Sciatic nerve (tissue), 2 donors: ENCODE measurements at places on chromosomes 3 and 15. TPM values are rescaled to one million over a fixed set of nuclear protein-coding genes. Genes with fewer than 3 reads are reported as not detected.

DNA sequence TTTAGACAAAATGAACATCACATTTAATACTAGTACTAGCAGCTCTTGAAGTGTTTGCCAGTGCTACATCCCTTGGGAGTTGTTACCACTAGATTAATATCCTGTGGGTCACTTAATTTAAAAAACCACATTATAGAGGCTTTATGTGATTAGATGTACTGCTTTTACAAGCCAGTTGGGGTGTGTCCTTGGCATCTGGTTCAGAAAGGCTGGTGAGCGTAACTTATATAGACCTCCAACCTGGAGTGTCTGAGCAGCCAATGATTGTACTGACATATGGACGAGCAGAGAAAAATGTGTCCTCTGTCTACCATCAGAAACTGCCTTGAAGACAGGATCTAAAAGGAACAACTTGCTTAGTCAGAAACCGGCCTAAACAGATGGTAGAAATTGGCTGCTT lies 306.2 kb upstream of the ATP11B start:
- DNase-seq = no peak

The SAMD7 gene
- not detected for total RNA-seq

DNA sequence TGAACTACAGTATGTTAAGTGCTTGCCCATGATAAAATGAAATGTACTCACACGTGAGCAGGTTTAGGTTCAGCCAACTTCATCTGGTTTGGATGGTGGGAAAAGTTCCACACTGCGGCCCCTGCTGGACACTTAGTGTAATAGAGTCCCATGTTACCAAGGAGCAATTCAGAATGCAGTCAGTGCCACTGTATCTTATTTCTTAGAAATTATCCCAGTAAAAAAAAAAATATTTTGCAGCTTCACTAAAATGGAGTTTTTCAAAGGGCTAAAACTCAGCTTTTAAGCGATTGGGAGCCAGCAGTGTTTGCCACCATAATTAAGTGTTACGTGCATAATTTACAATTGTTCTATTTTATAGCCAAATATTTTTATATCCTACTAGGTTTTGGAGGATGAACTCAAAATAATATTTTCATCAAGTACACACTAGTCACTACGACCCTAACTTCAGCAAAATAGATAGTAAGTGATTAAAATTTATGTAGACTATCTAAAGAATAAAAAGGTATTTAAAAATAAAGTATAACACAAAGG lies 371.7 kb upstream of the GBE1 start:
- DNase-seq = peak; percentile 65

GRCh38 chr3:43769097-43769884 lies 78.6 kb downstream of the ABHD5 start:
- peak; percentile 98 for DNase-seq

GRCh38 chr3:129181819-129182218 lies 1.9 kb downstream of the CNBP start:
- no peak for DNase-seq

DNA sequence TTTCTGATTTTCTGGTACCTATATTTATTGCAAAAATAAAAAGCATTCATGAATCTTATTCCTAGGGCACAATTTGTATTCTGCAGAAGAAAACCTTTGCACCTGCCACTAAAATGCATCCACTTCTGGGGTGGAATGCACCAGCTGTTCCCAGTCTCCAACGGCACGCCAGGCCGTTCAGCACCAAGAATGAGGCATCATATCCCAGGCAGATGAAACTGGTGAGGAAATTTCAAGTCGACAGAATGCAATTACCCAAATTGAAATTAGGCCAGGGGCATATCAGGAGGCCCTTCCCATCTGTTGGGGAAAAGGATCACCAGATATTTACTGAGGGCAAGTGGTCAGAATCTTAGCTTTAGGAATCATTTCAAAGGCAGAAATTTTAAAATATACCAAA lies 13.6 kb upstream of the RBMS3 start:
- DNase-seq = no peak

- no peak for DNase-seq
Observed at GRCh38 chr15:43920815-43921214, 94.0 kb downstream of the WDR76 start.

DNA sequence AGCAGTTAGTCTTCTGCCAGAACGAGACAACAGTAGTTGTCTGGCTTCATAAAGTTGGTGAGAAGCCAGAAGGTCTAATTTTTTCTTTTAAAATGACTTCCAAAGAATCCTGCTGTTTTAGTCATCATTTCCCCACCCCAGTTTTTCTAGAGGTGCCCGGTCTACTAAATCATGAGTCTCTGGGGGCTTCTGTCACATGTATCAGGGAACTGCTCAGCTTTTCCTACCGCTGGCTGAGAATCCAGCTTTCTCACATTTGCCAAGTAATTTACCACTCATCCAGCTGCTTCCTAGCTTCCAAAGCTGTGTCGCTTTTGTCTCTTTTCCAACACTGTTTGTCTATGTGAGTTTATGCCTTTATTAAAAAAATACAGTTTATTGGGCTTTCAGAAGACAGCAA lies 183.3 kb downstream of the NSUN3 start:
- no peak for DNase-seq

GRCh38 chr3:38364721-38365400 lies 18.3 kb downstream of the XYLB start:
- DNase-seq = no peak

DNA sequence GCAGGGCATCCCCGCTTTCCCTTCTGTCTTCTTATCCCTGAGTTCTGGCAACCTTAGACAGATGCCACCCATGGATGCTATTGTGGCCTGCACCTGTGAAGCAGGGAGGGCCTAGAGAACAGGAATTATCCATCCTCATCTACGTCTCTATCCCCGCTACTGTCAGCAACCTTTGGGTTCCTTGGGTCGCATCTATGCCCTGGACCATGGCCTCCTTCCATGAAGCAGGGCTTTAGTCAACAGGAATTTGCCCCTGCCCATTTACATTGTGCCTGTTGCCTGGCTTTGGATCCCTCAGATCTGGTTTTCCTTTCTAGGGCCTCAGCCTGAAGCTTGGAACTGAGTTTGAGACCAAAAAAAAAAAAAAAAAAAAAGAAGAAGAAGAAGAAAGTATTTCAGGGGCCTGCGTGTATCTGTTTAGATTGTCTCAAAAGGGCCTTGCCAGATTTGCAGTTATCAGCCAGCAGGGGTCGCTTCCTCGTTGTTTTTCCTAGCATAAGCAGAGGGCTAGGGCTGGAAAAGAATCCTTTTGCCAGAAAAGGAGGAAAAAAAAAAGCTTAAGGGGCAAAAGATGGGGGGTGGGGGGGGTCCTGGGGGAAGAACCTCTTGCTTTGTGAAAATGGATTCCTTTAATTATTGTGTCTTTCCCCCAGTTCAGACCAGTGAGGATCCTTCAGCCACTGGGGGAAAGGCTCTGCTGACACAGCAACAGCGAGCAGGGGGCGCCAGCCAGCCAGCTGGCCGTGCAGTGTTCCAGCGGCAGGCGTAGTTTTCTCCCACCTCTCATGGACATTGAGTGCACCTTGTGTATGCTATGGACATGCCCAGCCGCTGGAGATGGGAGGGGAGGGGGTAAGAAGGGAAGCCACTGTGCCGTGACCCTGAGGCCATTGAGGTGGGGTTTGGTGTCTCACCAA lies 65.7 kb upstream of the ALDH1L1 start:
- DNase-seq = peak; percentile 78

DNA sequence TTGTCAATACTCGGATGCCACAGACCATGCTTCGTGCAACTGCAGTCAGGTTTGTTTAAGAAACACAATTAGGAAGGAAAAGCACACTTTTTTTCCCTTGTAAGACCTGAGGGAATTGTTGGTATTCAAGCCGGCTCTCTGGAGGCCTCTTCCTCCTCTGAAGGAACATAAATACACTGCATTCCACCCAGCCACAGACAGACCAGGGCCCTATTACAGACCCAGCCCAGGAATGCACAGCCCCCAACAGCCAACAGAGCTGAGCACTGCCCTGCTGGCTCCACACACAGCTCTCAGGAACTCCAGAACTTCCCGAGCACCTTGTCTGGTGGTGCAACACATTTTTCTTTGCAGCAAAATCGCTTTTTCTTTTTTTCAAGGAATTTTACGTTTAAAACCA lies 488.7 kb upstream of the PROK2 start:
- no peak for DNase-seq

GRCh38 chr3:151035072-151035471 lies 50.4 kb upstream of the MED12L start:
- DNase-seq = no peak

DNA sequence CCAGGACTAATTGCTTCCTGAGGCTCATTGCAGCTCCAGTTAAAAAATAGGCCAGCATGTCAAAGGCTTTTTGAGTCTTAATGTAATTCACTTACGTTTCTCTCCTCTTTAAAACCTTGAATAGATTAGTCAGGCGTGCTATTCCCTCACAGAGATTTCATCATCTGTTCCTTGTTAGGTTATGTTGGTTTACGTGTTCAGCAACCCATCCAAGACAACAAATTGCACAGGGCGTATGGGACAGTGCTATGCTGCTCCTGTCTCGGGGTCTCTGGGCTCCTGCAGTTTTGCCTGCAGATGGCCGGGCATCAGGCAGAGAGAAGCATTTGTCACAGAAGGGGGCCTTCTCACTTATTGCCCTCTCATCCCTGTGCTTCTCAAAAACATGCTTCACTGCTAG lies 117.1 kb downstream of the CHDH start:
- no peak for DNase-seq

DNA sequence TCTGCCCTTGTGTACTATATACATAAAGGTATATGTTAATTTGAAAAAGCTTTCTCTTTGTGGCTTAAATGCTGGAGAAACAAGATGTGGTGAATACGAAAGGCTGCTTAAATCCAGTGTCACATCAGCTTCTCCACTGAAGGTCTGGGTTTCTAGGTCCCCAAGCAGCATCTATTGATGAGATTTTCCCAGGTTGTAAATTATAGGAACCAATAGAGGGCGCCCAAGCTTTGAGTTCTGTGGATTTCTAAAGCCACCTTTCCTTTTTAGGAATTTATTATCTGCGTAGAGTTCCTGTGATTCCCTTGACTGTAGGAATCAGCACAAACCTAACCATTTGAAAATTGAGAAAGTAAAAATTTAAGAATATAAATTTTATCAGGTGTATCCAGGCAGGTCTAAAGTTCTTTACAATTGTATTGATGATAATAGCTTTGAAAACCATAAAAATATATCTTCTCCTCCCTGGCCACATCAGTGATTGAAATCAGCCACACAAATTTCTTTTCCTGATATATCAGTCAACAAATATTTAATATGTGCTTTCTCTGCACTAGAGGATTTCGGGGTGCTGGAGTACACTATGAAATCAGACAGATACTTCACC lies 88.3 kb upstream of the ADAMTSL3 start:
- no peak for DNase-seq

DNA sequence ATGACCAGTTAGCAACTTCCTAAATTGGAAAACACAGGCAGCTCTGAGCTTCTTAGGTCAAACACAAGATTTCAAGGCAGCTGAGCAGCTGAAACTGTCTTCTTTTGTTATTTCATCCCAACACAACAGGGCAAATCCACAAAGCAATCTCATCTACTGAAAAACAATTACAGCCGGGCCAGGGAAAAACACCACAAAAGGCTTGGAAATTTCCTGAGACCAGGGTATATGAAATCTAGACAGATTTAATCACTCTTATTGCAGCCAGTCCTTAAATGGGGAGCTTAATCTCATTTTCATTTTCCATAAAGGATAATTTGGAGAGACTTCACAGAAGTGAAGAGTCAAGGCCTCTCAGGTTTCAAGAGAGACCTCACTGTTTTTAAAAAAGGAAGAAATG lies 181.8 kb downstream of the SSR3 start:
- DNase-seq = no peak

DNA sequence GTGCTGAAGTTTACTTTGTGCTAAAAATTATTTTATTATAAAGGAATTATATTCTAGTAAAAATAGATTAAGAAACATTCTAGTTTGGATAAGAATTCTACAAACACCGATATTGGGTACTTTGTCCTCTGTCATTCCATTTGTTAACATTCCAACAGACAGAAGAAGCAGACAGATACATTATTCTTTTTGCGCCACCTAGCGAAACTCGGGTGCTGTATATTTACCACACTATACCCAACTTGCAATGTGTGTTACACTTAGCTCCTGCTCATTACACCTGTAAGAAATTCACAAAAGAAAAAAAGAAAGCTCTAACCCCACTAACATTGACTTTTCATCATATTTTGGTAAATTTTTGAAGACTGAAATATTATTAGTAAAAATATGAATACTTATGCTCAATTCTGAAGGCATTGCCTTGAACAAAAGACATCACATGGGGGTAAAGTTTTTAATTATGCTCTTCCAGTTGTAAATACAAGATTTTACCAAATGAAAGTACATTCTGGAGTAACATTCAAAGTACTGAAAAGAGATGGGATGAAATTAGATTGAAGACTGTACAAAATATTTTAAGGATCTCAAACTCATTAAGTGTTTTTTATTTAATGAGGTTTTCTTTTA lies 136.5 kb upstream of the MLF1 start:
- DNase-seq = peak; percentile 76

DNA sequence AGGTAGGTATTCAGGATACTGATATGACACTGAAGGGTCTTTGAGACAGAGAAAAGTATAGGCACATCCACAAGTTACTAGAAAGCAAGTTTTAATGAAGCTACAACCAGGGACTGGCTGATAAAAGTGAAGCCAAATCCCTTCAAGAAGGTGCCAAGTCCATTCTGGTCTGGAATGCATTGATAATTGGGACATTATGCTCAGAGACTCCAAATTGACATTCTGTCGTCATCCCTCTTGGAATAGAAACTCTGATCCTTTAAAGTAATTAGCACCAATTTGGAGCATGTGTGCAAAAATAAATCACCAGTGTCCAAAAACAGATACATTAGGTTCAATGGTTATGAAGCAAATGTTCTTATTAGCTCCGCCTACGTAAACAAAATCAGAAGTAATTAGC lies 47.3 kb upstream of the BCL6 start:
- DNase-seq = no peak

GRCh38 chr15:73318463-73319351 lies 50.1 kb downstream of the HCN4 start:
- peak; percentile 36 for DNase-seq

- DNase-seq = no peak
Observed at GRCh38 chr3:182385356-182385755, 407.9 kb upstream of the ATP11B start.

GRCh38 chr15:74950078-74950908 lies 6.3 kb downstream of the RPP25 start:
- DNase-seq = peak; percentile 89

DNA sequence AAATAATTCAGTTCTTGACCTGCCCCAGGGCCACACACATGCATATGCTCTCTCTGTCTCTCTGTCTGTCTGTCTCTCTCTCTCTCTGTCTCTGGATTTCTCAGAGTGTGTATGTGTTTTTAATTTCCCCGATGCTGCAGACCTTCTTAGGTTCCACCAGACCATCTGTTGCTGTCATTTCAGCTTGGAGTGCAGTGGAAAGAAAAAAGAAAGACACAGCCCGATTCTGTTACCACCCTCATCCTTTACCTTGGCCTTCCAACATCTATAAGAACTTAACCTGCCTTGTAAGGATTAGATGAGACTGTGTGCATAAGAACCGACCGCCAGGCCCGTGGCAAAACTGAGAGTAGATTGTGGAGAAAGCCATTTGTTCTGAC lies 9.7 kb upstream of the PGPEP1L start:
- DNase-seq = no peak

The FHIT gene
- total RNA-seq = 10.2 TPM

The KBTBD13 gene
- total RNA-seq = 0.27 TPM

- DNase-seq = no peak
Observed at GRCh38 chr3:128569756-128570155, 76.8 kb upstream of the GATA2 start.

GRCh38 chr3:127984241-127984975 lies 67.8 kb upstream of the SEC61A1 start:
- no peak for DNase-seq

The CNTN4 gene
- 80.0 TPM for total RNA-seq

The CHRNB4 gene
- total RNA-seq = not detected

- DNase-seq = no peak
Observed at GRCh38 chr3:194929578-194929960, 243.9 kb downstream of the FAM43A start.

The TRANK1 gene
- total RNA-seq = 22.1 TPM
